Pancreas (tissue), 10 donors: ENCODE measurements at places on chromosomes 3 and 15. TPM values are rescaled to one million over a fixed set of nuclear protein-coding genes. Genes with fewer than 3 reads are reported as not detected.
A peak's percentile ranks its signal among the peaks of the same experiment; 100 is the strongest.

The STRC gene
- 0.28 TPM for total RNA-seq

DNA sequence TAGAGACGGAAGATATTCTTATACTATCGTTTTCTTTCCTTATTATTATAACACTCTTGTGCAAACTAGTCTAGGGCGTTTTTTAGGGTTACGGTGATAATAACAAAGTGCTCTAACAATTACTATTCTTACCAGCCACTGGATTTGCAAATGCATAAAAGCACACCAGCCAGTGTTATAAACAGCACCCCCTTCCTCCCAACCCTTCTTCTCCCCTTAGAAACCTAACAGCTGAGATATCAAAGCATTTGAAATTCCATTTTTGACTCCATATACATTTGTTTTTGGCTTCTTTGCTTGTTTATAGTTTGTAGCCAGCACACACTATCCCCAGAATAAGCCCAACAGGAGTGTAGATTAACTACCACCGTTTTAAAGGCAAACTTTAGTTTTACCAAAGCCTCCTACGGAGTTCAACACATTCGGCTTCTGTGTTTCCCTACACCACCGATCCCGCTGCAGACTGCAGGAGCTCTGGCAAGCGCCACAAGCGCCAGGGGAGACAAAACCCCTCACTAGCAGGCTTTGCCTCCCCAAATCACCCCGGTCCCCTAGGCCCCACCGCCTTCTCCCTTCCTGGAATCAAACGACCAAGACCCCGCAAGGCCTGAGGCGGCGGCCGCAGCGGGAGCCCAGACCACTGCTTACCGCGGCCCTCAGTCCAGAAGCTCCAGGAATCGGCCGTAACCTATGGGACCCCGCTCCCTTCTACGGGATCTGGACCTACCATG lies 461 bp downstream of the COPB2 start:
- no peaks in the 10 kb centered on the region for H3K36me3 ChIP-seq
- no peaks in the 10 kb centered on the region for H3K27me3 ChIP-seq
- peak overlapping the region; percentile 93 for H3K4me3 ChIP-seq
- peaks cover 31% of the 10 kb centered on the region for H3K4me1 ChIP-seq
- DNase-seq, result no peak

DNA sequence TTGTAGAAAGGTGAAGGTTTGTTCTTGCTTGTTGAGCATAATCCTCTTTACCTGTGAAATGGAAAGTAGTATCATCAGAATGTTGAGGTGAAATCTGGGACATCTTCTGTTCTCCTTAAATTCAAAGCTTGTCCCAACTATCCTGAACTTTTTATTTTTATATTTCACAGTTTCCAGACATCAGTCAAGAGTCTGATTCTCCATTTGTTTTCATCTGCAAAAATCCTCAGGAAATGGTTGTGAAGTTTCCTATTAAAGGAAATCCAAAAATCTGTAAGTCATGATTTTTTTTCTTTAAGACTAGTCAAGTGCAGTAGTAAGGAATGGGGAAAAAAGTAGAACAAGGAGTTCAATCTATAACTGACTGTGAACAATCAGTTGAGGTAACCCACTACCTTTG lies 15.5 kb upstream of the ZNF609 start:
- H3K4me3 ChIP-seq, result no peak overlapping the region
- no peaks in the 10 kb centered on the region for H3K4me1 ChIP-seq
- H3K27ac ChIP-seq, result peak overlapping the region; percentile 49

- no peaks in the 10 kb centered on the region for H3K27me3 ChIP-seq
- peak overlapping the region; percentile 95 for H3K4me3 ChIP-seq
- H3K36me3 ChIP-seq, result no peaks in the 10 kb centered on the region
- peaks cover 5% of the 10 kb centered on the region for H3K4me1 ChIP-seq
- peak overlapping the region; percentile 95 for H3K27ac ChIP-seq
These were observed 850 bp downstream of the SUCLG2 start for GRCh38 chr3:67653425-67654098.

DNA sequence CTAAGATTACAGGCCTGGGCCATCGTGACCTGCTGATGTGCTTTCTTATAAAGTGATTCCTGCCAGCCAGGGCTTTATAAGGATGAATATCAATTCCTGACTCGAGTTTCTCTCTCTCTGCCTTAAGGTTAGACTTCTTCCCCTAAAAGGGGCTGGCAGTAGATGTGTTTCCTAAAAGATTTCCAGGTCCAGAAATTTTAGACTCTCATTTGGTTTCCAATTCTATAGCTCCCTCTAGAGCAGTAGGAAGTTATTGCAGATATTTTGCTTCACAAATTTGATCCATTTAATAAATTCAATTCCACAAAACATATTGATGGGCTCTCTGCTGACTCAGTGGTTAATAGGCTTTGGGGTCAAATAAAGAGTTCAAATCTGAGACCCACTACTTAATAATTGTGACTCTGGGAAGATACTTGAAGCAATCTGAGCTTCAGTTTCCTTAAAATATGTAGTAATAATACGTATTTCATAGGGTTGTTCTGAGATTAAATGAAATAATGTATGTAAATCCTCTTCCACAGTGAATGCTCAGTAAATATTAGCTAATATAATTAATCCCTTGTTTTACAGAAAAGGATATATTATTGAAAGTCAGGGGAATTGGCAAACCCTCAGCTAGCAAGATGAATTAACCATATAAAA lies 2.1 kb downstream of the TRIM69 start:
- no peaks in the 10 kb centered on the region for H3K27me3 ChIP-seq
- DNase-seq, result no peak
- no peaks in the 10 kb centered on the region for H3K36me3 ChIP-seq
